ENCODE measurements at places on chromosomes 1 and 21.
A peak's percentile ranks its signal among the peaks of the same experiment; 100 is the strongest.

DNA sequence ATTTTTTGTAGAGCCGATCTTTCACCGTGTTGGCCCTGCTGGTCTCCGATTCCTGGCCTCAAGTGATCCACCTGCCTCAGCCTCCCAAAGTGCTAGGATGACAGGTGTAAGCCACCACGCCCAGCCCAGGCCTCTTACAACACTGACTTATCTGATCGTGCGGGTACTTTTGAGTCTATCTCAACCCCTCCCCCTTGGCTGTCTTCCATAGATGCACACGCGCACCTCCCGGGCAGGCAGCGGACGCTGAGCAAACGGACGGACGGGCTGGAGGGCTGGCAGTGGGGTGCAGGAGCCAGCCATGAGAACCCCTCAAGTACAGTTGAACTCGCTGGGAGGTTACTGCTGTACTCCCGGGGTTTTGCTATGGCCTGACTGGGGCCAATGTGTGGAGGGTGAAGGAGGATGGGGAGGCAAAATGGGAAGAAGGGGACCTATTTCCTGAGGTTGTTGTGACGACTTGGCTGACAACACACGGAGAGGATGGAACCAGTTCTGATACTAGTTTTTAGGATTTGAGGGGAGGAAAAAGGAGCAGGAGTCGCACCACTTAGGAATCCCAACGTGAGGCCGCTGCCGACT, 959 bp downstream of the CD58 start:
- DNase-seq = no peak

DNA sequence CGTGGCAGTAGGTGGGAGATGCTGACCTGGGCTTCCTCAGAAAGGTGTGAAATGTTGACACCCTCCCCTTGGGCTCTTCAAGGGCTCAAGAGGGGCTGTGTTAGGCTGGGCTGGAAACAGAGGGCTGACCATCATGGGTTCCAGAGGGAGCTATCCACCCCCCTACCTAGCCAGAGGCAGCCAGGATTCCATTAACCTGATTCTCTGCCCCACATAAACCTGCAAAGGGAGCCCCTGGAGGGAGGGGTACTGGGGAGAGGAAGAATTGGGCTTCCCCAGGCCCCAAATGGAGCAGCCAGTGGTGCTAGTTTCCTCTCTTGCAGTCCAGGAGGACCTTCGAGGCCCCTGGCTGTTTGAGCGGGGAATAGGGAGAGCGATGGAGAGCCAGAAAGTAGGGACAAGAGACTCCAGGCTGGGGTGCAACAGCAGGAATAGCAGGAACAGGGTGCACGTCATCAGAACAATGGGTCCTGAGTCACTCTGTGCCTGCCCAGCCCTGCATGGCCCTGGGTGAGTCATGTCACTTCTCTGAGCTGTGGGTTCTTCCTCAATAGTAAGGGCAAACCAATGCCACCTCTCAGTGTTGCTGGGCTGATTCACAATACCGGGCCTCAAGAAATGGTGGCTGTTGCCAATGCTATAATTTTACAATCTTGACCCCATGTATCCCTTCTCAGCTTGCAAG, 121.2 kb downstream of the EPHB2 start:
- no peak for DNase-seq

DNA sequence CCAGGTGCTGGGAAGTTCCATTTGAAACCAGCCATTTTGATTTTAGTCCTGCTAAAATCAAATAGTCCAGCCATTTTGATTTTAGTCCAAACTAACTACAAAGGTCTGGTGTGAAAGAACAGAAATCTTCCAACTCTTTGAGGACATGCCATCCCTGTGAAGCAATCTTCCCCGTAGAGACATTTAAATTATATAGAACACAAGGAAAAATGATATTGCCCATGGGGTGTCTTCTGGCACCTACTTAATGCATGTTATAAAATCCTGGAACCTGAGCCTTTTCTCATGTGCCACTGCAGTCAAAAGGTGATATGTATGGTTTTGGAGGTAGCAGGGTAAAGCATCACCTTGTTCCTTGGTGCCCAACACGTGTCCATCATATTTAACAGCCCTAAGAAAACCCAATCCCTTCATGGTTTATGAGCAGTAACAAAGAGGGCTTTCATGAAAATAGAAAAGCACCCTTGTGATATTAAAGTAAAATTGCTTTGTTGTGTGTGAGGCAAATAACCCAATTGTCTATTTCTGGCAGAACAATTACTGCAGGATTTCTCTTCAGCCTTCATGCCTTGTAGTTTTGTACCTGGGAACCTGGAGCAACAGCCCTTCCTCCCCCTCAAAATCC, 26.3 kb downstream of the ANGPTL7 start:
- DNase-seq = no peak

GRCh38 chr1:32341186-32341757, 5.2 kb upstream of the MARCKSL1 start:
- no peak for DNase-seq

- no peak for DNase-seq
These were observed 51.2 kb downstream of the LRRN2 start for GRCh38 chr1:204634260-204634910.

GRCh38 chr1:160474392-160475242, 48.4 kb downstream of the SLAMF6 start:
- DNase-seq = no peak

DNA sequence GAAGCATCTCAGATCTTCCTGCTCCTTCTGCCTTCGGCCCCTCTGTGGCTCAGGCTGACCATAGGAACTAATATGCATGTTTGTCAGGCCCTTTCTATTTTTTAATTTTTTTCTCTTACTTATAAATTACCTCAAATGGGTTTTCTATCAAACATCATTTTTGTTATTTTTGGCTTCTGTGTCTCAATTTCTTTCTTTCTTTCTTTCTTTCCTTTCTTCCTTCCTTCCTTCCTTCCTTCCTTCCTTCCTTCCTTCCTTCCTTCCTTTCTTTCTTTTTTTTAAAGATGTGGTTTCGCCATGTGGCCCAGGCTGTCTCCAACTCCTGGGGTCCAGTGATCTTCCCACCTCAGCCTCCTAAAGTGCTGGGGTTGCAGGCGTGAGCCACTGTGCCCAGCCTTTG, 36.2 kb upstream of the TLR5 start:
- no peak for DNase-seq

GRCh38 chr1:116737020-116737854, 17.0 kb upstream of the CD2 start:
- DNase-seq = peak; percentile 67

- no peak for DNase-seq
These were observed 99.2 kb upstream of the KCNK2 start for GRCh38 chr1:214983126-214983869.

GRCh38 chr1:203772836-203773235, 7.9 kb downstream of the LAX1 start:
- DNase-seq = no peak

DNA sequence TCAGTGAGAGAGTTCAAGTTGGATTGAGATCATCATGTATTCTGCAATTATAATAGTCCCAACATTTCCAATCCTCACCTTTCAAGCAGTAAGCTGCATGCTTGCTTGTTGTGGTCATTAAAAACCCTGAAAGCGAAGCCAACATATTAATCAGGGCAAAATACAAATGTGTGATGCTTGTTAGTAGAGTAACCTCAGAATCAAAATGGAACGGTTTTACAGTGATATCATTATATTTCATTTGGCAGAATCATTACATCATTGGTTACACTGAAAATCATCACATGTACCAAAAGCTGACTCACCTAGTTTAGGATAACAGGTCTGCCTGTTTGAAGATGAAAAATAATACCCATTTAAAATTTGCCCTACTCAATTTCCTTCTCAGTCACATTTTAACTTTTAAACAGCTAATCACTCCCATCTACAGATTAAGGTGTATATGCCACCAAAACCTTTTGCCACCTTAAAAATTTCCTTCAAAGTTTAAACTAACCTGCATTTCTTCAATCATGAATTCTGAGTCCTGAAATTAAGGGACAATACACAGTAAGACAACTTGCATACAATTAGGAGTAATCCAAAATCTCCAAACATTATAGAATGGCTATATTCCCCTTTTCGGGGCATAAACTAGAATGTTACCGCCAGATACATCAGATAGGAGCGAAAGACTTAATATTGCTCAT, 3.5 kb downstream of the GAS5 start:
- no peak for DNase-seq

DNA sequence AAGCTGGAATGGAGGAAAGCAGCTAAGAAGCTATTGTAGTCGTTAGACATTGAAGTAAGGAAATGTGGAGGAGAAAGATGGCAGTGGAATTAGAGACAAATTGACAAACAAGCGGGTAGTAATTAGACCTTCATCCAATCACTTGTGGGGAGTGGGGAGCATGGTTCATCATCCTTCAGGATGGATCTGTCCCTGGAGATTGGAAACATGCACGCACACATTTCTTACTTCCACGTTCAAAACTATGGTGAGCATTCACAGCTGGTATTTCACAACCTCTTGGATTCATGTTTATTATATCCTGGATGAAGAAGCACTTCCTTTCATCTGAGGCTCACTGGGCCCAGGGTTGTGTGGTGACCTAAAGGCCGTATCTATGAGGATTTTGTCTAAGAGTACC, 188.1 kb downstream of the ST6GALNAC3 start:
- DNase-seq = no peak

DNA sequence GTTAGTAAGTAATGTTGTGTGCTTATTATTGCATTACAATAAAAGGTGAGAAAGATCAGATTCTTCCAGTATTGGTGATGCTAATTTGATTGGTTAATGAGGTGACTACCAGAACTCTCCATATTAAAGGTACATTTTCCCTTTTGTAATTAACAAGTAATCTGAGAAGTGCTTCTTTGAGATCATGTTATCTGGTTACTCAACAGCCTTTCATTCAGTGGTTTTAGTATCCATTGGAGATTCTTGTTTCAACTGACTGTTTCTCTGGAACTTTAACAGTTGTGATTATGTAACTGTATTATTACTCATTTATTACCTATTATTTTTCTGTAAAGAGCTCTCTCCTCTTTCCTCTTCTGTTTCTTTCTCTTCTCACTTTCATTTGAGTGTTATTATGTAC, 86.7 kb downstream of the PEX14 start:
- no peak for DNase-seq

GRCh38 chr1:69585666-69586065, 17.9 kb downstream of the LRRC7 start:
- DNase-seq = no peak

DNA sequence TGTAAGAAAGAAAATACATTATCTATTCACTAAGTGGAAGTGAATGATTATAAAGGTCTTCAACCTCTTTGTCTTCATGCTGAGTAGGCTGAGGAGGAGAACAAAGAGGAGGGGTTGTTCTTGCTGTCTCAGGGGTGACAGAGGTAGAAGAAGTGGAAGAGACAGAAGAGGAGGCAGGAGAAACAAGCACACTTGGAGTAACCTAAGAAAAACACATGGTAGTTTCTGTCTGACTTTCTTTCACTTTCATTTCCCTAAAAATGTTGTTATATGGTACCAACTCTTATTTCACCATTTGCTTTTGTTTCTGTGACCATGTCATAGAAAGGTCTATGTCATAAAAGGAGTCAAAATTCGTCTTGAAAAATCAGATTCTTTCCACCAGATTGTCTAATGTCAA, 696.6 kb upstream of the BRINP3 start:
- DNase-seq = no peak

- no peak for DNase-seq
These were observed 146.0 kb downstream of the MIS18A start for GRCh38 chr21:32132881-32133280.

- no peak for DNase-seq
These were observed 15.7 kb downstream of the IER5 start for GRCh38 chr1:181104042-181104789.

DNA sequence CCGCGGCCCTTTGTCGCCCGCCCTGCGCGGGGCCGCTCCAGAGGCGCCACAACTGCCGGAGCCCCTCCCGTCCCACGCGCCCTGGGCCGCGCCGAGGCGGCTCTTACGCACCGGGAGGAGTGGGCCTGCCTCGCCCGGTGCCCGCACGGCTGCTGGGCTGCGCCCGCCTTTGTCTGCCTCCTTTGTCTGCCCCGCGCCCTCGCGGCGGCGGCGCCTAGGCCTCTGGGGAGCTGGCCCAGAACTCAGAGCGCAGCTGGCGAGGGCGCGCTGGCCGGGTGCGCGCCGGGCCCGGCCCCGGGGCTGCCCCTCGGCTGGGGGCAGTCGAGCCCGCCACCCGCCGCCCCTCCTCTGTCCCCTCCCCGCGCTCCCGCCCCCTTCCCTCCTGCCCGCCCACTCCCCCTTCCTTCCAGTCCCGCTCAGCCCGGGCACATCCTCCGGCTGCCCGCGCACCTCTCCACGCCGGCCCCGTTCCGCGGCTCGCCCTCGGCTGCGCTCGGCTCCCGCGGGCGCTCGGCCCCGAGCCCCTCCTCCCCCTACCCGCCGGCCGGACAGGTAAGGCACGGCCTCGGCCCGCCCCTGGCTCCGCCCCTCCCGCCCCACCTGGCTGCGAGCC, at the start of gene DRAXIN:
Gene DRAXIN (plus strand): TSS at position 409 of the 613 bp plus-strand sequence. CDS start 14,549 bp downstream, outside the sequence.
- DNase-seq = peak; percentile 86

DNA sequence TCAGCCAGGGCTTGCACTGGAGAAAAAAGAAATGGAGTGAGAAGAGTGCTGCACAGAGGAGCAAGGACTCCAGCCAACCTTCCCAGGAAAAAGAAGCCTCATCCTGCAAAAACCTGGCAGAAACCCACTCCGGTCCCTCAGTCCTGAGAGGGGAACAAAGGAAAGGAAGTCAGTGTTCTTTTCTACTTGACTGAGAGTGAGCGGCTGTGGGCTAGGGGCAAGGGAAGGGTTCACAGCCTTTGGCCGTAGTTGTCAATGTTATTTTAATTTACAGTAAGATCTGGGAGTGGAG, 8.9 kb upstream of the GOLT1A start:
- DNase-seq = no peak

- DNase-seq = no peak
These were observed 37.0 kb upstream of the TMEM52 start for GRCh38 chr1:1956101-1956500.

DNA sequence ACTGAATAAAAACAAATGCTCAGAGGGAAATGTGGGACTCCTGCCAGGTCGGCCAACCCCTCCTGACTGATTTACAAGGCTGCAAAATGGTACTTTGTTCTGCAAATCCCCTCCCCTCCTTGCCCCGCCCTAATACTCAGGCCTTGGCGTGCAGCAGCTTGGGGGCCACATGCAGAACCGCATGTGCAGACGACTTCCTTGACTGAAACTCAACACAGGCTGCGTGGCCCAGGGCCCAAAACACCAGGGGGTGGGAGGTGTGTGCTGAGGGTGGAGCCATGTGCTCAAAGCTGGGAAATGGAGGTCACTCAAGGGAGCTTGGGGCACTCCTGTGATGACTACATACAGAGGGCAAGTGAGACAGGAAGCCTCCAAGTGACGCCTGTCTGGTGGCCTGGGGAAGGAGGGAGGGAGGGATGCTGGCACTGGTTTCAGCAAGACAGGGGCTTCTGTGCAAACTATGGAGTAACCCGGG, 87.2 kb downstream of the MRPL37 start:
- peak; percentile 40 for DNase-seq

DNA sequence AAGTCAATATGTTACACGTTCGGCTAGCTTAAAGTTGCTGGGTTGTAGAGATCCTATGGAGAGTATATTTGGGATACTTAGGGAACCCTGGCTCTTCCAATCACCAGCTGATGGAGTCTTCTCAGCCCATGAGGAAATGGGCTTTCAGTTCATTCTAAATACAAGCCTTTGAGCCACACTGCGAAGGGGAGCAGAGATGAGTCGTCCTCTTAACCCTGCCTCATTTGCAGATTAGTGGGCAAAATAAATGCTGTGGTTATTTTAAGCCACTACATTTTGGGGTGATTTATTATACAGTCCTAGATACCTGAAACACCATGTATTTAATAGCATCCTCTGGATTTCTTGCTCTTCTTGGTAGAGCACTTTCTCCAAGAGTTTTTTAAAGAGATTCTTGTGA, 19.0 kb upstream of the VCAM1 start:
- no peak for DNase-seq

GRCh38 chr1:228206582-228207351, 1.1 kb upstream of the OBSCN start:
- no peak for DNase-seq

All from WTC11 (cell line).